ENCODE measurements at places on chromosomes 4 and X.

DNA sequence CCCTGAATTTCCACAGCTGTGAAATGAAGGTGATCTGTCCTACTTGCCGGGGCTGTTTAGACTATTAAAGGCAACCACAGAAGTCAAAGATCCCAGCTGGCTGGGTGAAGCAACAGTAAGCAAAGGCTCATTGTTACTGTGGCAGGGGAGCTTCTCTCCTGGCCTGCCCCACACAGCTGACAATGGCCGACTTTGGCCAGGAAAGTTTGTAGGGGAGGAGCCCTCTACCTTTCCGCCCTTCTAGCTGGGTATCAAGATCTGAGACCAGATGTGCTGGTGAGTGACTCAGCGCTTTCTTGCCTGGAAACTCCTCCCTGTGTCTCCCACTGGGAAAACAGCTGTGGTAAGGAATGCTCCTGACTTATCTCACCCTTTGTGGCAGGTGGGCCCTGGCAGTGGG is 21.1 kb downstream of the RASSF6 start:
- DNase-seq: no peak

DNA sequence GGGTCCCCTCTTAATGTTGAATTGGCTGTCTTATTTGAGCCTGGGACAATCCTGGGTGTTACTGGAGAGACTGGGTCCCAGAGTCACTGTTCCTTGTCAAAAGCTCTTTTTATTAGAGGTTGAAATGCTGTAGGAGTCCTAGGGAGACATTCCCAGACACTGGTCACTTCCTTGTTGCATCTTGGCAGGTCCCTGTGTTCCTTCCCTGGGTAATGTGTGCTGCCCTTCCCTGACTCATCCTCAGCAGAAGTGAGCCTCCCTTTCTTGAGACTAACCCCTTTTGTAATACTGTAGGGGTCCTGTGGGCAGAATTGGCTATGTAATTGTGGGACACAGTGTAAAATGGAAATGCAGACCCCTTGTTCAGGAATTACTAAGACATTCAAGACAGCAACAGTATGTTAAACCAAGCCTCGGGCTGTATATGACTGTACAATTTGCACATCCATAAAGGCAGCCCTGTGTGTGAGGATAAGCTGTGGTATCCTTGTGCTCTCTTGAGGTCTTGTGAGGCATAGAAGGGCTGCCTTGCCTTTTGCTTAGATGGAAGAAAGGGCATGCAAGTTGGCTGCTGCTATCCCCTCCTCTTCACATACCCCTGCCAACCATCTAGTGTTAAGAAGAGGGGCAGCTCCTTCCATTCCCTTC is 53.5 kb downstream of the DCLK2 start:
- DNase-seq: no peak

DNA sequence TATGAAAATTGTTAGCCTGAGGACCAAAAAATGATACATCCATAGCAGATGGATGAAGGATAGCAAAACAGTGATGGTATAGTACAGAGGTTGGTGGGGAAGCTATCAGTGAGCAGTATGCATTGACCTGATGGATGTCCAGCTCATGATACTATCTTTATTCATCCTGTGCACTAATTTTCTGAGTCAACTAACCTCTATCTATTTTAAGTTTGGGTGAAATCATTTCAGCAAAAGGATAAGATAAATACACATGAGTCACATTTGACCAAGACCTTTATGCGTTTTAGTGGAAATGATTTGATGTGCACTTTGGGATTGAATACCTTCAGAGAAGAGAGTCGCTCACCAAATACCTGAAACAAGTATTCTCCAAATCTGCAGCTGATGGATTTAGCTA is 351.0 kb upstream of the NR3C2 start:
- no peak for DNase-seq

- no peak for DNase-seq
These were observed 79.2 kb downstream of the RTL5 start for GRCh38 chrX:72052415-72053090.

GRCh38 chr4:68390205-68390935 is 40.5 kb upstream of the YTHDC1 start:
- DNase-seq: no peak

- no peak for DNase-seq
These were observed 293.2 kb upstream of the LCORL start for GRCh38 chr4:18314731-18315130.

GRCh38 chr4:104451573-104451972 is 43.1 kb downstream of the CXXC4 start:
- DNase-seq: no peak

GRCh38 chr4:99208719-99209075 is 10.3 kb downstream of the ADH6 start:
- DNase-seq: no peak

DNA sequence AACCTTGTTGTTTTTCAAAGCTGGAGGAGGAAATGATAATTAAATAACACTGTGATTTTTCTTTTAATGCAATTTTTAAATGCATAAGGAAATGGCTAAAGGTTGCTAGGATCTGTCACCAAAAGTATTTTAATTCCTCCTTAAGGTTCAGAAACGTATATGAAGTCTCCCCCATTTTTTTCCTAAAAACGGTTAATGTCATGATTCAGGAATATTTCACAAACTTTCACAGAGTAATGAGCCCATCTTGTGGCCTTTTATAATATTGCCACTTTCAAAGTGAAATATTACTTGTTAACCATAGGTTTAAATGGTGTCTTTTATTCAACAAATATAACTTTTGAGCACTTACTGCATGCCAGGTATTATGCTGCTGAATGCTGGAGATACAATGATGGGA is 99.5 kb upstream of the USP38 start:
- DNase-seq: peak; percentile 47

- DNase-seq: no peak
These were observed 122.2 kb upstream of the PRKG2 start for GRCh38 chr4:81337211-81337610.

- no peak for DNase-seq
These were observed 110.9 kb upstream of the BMP2K start for GRCh38 chr4:78665216-78665770.

- DNase-seq: no peak
These were observed 43.5 kb downstream of the UBE2K start for GRCh38 chr4:39741401-39741800.

- DNase-seq: no peak
These were observed 451 bp downstream of the SOD3 start for GRCh38 chr4:24795666-24796381.

DNA sequence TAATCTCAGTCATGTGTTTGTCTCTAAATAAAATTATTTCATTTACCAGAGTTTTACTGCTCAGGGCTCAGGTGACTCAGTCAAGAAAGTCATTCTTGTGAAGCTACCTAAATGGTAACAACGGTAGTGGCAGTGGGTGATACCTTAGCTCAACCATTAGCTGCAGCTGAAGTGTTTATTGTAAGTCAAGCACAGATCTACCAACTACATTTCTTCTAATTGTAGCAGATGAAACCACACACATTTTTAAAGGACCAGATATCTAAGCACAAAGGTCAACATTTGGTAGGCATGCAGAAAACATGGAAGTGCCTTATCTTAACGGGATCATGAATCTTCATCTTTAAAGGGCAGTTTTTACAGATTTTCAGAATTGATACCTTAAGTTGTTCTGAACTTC is 79.1 kb downstream of the FAT4 start:
- DNase-seq: no peak

- no peak for DNase-seq
These were observed at the start of gene HELT for GRCh38 chr4:185017964-185018772. HELT (plus strand) TSS chr4:185018490; CDS start chr4:185018929, 439 bp downstream.

- DNase-seq: no peak
These were observed 377.0 kb downstream of the ZNF674 start for GRCh38 chrX:46168254-46168653.

DNA sequence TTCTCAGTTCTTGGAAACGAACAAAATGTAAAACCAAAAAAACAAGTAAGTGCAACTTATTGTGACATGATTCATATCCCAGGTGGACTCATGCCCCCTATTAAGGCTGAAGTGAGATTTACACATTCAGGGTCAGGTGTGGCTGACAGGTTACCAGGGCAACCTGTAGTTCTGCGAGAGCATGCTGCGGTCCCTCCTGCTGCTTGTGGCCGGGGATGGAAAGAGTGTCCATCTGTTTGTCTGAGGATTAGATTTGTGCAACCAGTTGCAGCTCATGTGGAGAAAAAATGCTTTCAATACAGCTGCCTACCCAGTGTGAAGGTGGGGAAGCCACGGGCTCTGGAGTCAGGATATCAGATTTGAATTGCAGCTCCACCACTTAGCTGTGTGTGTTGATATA is 78.8 kb downstream of the FAM184B start:
- DNase-seq: no peak

DNA sequence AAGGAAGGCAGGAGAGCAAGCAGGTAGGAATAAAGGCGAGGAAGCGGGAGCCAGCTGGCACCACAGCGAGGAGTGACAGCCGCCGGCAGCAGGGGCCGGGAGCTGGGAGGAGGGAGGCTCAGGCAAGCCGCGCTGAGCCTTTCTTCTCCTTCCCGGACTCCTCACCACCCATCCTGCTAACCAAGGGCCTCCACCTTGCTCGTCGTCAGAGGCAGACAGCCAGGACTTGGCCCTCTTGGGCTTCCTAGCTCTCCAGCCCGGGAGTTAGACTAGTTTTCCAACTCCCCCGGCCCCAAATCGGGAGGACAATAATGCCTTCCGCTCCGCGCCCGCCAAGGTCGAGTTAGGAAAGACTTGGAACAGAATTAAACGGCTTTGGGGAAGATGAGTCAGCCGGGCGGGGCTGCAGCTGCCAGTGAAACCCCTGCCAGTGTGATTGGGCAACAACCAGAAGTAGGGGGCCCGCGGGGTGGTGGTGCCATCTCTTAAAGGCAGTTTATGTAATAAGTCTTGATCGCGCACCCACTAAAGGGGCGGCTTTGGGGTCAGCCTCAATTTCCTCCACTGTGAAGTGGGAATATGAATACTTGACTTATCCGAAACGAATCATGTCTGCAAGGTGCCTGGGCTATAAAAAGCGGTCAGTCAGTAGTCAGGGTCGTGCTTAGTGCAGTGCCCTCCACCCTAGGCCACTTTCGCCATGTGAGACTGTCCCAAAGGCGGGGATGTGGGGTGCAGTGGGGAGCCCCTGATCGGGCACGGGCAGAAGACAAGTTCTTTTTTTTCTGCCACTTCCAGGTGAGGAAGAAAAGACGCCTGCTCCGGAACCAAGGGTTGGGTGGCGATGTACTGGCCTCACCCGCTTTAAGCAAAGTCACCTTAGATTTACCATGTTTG is 6.7 kb upstream of the HSD17B10 start:
- peak; percentile 69 for DNase-seq

GRCh38 chr4:45910511-45910910 is 213.3 kb downstream of the GABRG1 start:
- no peak for DNase-seq

- DNase-seq: peak; percentile 7
These were observed 165.0 kb downstream of the ZNF674 start for GRCh38 chrX:46380148-46380752.

GRCh38 chr4:138032222-138032621 is 209.9 kb downstream of the SLC7A11 start:
- no peak for DNase-seq

- DNase-seq: no peak
These were observed 247.5 kb upstream of the KLF3 start for GRCh38 chr4:38416450-38417014.

- DNase-seq: peak; percentile 49
These were observed 64.5 kb upstream of the STX18 start for GRCh38 chr4:4606321-4606720.

DNA sequence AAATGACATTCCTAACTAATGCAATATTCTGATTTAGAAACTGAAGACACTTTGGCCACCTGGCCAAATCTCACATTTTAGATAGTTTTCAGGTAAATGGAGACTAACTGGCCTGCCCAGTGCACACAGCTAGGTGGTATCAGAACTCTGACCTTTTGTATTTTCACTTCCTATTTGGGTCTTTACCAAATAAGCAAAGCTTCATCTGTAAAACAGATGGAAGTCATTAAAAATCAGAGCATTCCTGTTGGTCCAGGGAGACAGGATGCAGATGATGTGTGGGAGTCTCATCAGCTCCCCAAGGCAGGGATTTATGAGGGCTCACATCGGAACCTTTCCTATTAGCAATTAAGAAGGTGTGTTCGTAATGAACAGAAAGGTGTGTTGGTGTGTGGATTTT is 57.7 kb downstream of the ARHGAP10 start:
- no peak for DNase-seq

DNA sequence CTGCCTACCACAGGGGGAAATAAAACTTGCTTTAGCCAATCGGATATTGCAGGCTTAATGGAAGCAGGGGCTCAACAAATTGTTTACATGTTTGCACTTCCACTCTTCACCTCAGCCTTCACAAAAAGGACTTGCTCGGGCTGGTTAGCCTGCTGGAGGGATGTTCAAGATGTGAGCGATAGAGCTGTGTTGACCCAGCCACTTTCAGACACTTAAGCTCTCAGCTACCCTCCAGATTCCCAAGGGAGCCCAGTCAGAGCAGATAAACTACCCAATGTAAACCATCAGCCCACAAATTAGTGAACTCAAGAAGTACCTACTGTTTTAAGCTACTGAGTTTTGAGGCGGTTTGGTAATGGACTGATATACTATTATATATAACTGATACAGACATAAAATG is 508.4 kb upstream of the FTHL17 start:
- DNase-seq: no peak

GRCh38 chrX:45554736-45555135 is 354.1 kb upstream of the DIPK2B start:
- no peak for DNase-seq

- DNase-seq: no peak
These were observed 829.9 kb downstream of the FAT4 start for GRCh38 chr4:126144543-126145237.

DNA sequence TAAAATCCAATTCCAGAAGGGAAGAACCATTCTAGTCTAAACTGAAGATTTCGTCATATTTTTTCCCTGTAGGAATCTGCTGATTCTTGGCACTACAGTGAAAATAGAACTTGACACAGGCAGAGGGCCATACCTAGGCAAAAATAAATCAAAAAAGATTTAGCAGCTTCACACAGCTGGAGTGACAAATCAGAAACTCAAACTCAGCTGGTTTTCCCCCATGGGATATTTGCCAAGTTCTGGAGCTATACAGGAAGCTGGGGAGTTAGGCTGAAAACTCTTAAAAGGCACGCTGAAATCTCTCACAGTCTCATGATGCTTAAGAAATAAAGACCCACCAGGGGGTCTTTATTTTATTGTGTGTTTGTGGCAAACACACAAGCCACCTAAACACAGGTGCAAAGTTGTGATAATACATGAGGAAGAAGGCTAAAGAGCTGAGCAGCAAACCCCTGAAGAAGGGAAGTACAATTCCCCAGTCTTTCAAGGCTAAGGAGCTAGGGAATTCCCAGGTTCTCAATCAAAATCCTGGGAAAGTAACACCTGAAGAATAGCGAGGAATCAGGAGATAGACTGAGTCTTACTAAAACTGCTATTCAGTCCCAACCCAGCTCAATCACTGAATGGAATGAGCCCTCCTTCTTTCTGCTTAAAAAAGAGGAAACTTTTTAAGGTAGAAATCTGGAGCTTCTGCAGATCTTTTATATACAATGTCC is 32.1 kb upstream of the BEND2 start:
- DNase-seq: peak; percentile 10

DNA sequence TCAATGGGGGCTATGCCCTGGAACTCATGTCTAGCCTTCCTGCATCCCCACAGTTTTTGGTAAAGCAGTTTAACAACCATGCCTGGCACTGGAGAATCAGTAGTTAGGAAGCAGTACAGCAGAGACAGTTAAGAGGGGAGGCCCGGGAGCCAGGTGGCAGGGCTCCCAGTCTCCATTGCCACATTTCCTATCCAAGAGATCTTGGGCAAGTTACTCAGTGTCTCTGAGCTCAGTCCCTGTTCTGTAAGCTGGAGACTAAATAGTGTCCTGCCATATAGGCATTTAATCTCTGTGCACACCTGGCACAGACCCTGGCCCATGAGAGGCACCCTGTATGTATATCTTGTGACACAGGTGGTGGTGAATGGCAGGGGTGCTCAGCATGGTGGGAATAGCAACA is 156.1 kb upstream of the EOLA2 start:
- no peak for DNase-seq
